ENCODE measurements at places on chromosomes 5 and 9. TPM values are rescaled to one million over a fixed set of nuclear protein-coding genes. Genes with fewer than 3 reads are reported as not detected.

The PTPRD gene
- total RNA-seq: not detected

The SPINK6 gene
- total RNA-seq: not detected

The OR13D1 gene
- not detected for total RNA-seq

The GPR151 gene
- total RNA-seq: not detected

The ZFP37 gene
- 2.6 TPM for total RNA-seq

The KIF4B gene
- total RNA-seq: not detected

The SPAG8 gene
- total RNA-seq: 4.6 TPM

Measured in activated naive CD8-positive, alpha-beta T cell treated with anti-CD3 and anti-CD28 coated beads, Interleukin-2, amount 10 ng/mL, durations not matched to agents 7 days and 5 days (primary cell).